ENCODE measurements at places on chromosomes 6 and 20.
A peak's percentile ranks its signal among the peaks of the same experiment; 100 is the strongest.

DNA sequence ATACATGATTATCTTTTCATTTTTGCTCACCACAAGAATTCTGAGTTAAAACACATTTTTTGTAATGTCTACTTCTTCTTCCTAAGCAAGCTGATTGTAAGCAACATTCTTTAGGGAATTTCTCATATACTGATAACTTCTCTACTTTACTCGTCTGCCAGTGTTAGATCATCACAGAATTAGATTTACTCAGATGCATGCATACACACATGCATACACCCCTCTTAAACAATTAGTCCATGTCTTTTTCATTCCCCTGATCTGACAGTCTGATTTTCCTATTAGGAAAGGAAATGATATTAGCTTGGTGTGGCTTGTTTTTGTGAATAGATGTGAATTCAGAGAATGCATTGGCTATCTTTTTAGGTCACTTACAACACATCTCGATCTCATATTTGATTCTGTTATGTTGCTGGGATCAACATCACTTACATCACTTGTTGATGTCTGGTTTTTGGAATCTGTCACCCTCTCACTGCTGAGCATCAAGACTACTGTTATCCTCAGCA, 91.4 kb downstream of the FIG4 start:
- no peak for DNase-seq

- DNase-seq: no peak
These were observed 158.9 kb downstream of the FLRT3 start for GRCh38 chr20:14178528-14178927.

GRCh38 chr6:7828124-7828523, 82.5 kb downstream of the TXNDC5 start:
- DNase-seq: no peak

GRCh38 chr6:168206186-168206585, 113.4 kb downstream of the DACT2 start:
- no peak for DNase-seq

GRCh38 chr6:29723666-29724588, 693 bp downstream of the HLA-F start:
- peak; percentile 61 for DNase-seq

DNA sequence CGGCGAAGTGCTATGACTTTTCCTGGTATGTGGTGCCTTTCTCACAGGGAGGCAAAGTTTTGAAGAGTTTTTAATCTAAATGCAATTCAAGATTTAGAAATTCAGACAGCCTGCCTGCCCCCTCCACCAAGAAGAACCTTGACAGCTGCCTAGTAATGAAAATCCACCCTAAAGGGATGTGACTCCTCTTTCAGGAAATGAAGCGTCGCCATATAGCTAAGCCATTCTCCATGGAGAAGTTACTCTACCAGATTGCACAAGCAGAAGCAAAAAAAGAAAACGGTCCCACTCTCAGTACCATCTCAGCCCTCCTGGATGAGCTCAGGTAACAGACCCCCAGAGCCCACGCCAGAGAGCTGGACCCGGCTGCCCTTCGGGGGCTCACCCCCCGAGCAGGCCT, 150.1 kb downstream of the DTNBP1 start:
- DNase-seq: no peak

DNA sequence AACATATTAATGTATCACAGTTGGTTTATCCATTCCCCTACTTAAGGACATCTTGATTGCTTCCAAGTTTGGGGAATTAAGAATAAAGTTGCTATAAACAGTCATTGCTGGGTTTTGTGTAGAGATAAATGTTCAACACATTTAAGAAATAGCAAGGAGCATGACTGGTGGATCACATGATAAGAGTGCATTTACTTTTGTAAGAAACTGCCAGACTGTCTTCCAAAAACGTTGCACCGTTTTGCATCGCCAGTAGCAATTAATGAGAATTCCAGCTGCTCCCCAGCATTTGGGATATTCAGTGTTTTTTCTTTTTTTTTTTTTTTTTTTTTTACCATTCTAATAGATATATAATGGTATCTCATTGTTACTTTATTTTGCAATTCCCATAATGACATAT, 695.7 kb upstream of the GJE1 start:
- DNase-seq: no peak

- DNase-seq: no peak
These were observed 35.6 kb upstream of the ZBP1 start for GRCh38 chr20:57655809-57656155.

- no peak for DNase-seq
These were observed 349.4 kb downstream of the PREX1 start for GRCh38 chr20:48478370-48478769.

- DNase-seq: no peak
These were observed 52.4 kb upstream of the ARMC2 start for GRCh38 chr6:108795814-108796213.

- DNase-seq: no peak
These were observed 115.6 kb upstream of the FERMT1 start for GRCh38 chr20:6238421-6238820.

- DNase-seq: no peak
These were observed 53.9 kb upstream of the SMIM28 start for GRCh38 chr6:138323821-138324220.

GRCh38 chr6:29112135-29112534, 4.3 kb downstream of the OR2J3 start:
- DNase-seq: no peak

GRCh38 chr20:9739991-9740390, 98.9 kb downstream of the PAK5 start:
- DNase-seq: no peak

- DNase-seq: no peak
These were observed 191.5 kb downstream of the CDH4 start for GRCh38 chr20:61443443-61444126.

DNA sequence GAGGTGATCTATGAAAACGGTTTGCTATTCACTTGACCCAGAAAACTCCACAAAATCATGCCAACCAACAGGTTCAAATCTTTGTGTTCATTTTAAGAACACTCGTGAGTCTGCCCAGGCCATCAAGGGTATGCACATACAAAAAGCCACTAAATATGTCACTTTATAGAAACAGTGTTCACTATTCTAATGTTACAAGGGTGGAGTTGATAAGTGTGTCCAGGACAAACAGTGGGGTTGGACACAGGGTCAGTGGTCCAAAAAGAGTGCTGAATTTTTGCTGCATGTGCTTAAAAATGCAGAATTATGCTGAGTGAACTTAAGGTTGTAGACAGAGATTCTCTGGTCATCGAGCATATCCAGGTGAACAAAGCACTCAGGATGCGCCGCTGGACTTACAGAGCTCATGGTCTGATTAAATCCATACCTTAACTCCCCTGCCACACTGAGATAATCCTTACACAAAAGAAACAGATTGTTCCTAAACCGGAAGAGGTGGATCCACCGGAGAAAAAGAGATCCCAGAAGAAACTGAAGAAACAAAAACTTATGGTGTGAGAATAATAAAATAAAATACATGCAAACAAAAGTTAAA, 23.5 kb downstream of the KIAA0408 start:
- no peak for DNase-seq

- DNase-seq: no peak
These were observed 70.3 kb upstream of the SLC22A23 start for GRCh38 chr6:3526962-3527650.

- DNase-seq: no peak
These were observed 164.2 kb downstream of the SLC24A3 start for GRCh38 chr20:19376451-19377229.

Measured in activated CD8-positive, alpha-beta memory T cell treated with anti-CD3 and anti-CD28 coated beads for 1 hour (primary cell).